Astrocyte (in vitro differentiated cells and primary cell): ENCODE measurements at places on chromosomes 11 and 22. TPM values are rescaled to one million over a fixed set of nuclear protein-coding genes. Genes with fewer than 3 reads are reported as not detected.

DNA sequence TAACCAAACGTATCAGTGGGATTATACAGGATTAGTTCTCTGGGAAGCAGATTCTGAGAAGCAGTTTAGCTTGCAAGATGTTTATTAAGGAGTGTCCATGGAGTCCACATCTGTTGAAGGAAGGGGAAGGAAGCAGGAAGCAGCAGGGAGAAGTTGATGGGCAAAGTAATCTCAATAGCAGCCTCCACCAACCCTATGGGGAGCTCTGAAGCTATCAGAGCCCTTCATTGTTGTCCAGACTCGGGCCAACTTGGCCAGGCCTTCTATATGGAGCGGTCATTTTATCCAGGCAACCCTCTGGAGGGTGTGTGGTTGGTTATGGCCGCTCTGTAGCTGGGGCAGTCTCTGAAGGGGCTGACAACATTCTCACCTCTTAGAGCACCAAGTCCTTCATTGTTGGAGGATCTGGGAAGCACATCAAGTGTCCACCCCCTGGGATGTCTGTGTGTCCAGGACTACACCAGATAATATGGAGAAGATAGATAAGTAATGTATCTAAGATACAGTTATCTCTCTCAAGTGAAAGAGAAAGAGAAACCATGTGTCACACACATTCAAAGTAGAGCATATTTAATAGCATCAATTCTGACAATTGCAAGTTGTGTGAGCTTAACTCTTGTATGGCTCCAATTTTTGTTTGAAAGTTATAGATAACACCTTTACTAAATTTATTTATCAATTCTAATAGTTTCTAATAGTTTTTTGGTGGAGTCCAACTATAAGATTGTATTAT, 101.7 kb upstream of the TRIM77 start:
- DNase-seq: no peak
- H3K36me3 ChIP-seq: no peaks in the 10 kb centered on the region
- no peaks in the 10 kb centered on the region for H3K27me3 ChIP-seq
- peak overlapping the region; percentile 9 for H3K27ac ChIP-seq
- no peak overlapping the region for H3K4me3 ChIP-seq

- no peak overlapping the region for H3K27ac ChIP-seq
- no peaks in the 10 kb centered on the region for H3K36me3 ChIP-seq
- H3K4me1 ChIP-seq: peaks cover 17% of the 10 kb centered on the region
- H3K27me3 ChIP-seq: no peaks in the 10 kb centered on the region
- H3K4me3 ChIP-seq: no peak overlapping the region
Measured at GRCh38 chr22:37996515-37997246, 12.3 kb upstream of the SOX10 start.

GRCh38 chr11:120044011-120044675, 93.8 kb downstream of the TRIM29 start:
- no peak overlapping the region for H3K4me3 ChIP-seq
- no peaks in the 10 kb centered on the region for H3K27me3 ChIP-seq
- no peak overlapping the region for H3K27ac ChIP-seq
- no peaks in the 10 kb centered on the region for H3K4me1 ChIP-seq
- no peaks in the 10 kb centered on the region for H3K36me3 ChIP-seq

Gene APOBEC3C
- 32.5 and 37.0 TPM in 2 replicates for total RNA-seq

GRCh38 chr22:35230839-35231584, 26.3 kb upstream of the HMGXB4 start:
- DNase-seq: no peak
- no peak overlapping the region for H3K27ac ChIP-seq
- no peak overlapping the region for H3K4me3 ChIP-seq
- H3K27me3 ChIP-seq: peaks cover 12% of the 10 kb centered on the region
- no peaks in the 10 kb centered on the region for H3K4me1 ChIP-seq
- no peaks in the 10 kb centered on the region for H3K36me3 ChIP-seq

GRCh38 chr11:108906826-108907225, 242.0 kb downstream of the DDX10 start:
- no peaks in the 10 kb centered on the region for H3K36me3 ChIP-seq
- H3K27me3 ChIP-seq: no peaks in the 10 kb centered on the region
- H3K4me1 ChIP-seq: peaks cover 13% of the 10 kb centered on the region
- peak; percentile 34 for DNase-seq
- H3K4me3 ChIP-seq: no peak overlapping the region

Gene ROBO4
- 0.25 TPM in 1 of 2 replicates, not detected in the other for total RNA-seq

- H3K4me1 ChIP-seq: no peaks in the 10 kb centered on the region
- no peak for DNase-seq
- no peak overlapping the region for H3K4me3 ChIP-seq
- H3K36me3 ChIP-seq: peaks cover 6% of the 10 kb centered on the region
- H3K27me3 ChIP-seq: no peaks in the 10 kb centered on the region
Measured at GRCh38 chr11:74345420-74345819, 34.0 kb upstream of the P4HA3 start.

DNA sequence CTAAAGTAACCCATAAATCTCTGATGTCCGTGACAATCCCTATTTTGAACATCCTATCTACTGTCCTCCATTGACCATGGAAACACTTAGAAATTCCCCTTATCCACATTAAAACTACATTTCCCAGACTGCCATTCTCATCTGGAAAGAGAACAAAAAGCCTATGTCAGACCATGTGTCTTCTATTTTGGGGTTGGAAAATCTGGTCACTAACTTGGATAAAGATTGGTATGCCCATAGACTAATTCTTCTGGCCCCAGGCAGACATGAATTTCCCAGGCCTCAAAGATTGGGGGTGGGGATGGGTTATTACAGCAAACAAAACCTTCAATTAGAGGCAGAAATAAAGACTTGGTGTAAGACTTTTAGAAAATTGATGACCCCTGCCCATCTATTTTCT, 30.9 kb upstream of the CREB3L1 start:
- H3K4me1 ChIP-seq: peaks cover 45% of the 10 kb centered on the region
- no peaks in the 10 kb centered on the region for H3K36me3 ChIP-seq
- no peaks in the 10 kb centered on the region for H3K27me3 ChIP-seq
- no peak overlapping the region for H3K4me3 ChIP-seq
- DNase-seq: peak; percentile 53
- H3K27ac ChIP-seq: peak overlapping the region; percentile 99

GRCh38 chr22:22913989-22914388, 26.4 kb downstream of the IGLL5 start:
- no peaks in the 10 kb centered on the region for H3K36me3 ChIP-seq
- DNase-seq: no peak
- H3K27ac ChIP-seq: no peak overlapping the region
- H3K27me3 ChIP-seq: no peaks in the 10 kb centered on the region
- H3K4me3 ChIP-seq: no peak overlapping the region
- H3K4me1 ChIP-seq: no peaks in the 10 kb centered on the region

Gene JHY
- total RNA-seq: 2.7 and 3.9 TPM in 2 replicates

Gene CAPN5
- total RNA-seq: 13.1 and 17.4 TPM in 2 replicates

DNA sequence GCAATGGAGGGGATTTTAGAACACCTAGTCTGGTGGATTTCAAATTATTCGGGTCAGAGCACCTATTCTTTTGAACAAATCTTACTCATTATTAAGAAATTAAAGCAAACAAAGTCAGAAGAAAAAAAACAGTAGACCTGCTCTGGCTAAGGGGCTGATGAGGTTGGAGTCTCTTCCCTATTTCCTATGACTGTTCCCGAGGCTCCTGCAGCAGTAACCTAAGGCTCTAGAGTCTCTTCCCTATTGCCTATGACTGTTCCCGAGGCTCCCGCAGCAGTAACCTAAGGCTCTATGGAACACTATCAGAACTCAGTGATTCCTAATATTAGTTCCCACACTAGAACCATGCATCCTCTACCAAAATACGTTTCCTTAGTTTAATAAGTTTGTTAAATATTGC, 607.9 kb downstream of the NTM start:
- H3K36me3 ChIP-seq: peaks cover 2% of the 10 kb centered on the region
- peak; percentile 34 for DNase-seq
- peak overlapping the region; percentile 79 for H3K27ac ChIP-seq

Gene KCNE3
- 0.31 and 0.59 TPM in 2 replicates for total RNA-seq
